Thyroid gland (tissue), 4 donors: ENCODE measurements at places on chromosomes 3 and 15.

- no peak overlapping the region for H3K27ac ChIP-seq
- DNase-seq: no peak
- H3K4me3 ChIP-seq: no peak overlapping the region
- no peaks in the 10 kb centered on the region for H3K27me3 ChIP-seq
- no peaks in the 10 kb centered on the region for H3K4me1 ChIP-seq
Measured at GRCh38 chr3:16721494-16721893, 116.3 kb upstream of the DAZL start.

DNA sequence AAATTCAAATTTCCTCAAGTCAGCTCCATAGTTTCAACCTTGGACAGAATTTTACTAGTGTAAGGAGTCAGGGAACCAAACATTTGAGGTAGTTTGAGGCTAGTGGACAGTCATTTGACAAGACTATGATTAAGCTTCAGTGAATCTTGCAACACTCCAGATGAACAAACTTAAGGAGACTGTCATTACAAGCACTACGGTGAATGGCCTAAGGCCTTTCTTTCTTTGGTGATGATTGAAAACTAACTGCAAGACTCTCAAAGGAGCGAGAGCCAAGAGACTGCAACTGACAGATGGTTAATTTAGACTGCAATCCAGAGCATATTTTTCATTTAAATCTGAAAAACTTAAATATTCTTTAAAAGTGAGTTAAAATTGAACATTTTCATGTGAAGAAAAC, 272.3 kb upstream of the NECTIN3 start:
- H3K4me3 ChIP-seq: no peak overlapping the region
- H3K27ac ChIP-seq: no peak overlapping the region
- H3K36me3 ChIP-seq: no peaks in the 10 kb centered on the region
- no peaks in the 10 kb centered on the region for H3K27me3 ChIP-seq
- DNase-seq: no peak

DNA sequence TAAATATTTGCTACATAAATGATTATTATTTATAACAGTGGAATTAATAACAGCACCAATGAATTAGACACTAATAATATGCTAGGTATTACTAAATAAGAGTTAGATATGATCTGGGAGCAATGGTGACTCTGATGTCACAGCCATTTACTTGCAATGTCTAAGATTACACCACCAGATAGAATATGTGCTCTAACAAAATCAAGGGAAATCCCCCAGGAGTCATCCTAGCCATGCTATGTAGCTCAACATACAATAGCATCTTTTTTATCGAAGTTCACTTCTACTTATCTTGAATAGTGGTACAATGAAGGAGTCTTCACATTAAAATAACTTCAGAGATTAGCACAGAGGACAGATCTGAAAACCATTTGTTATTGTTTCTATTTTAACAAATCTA, 154.0 kb downstream of the FMN1 start:
- no peak overlapping the region for H3K27ac ChIP-seq
- peaks cover 16% of the 10 kb centered on the region for H3K4me1 ChIP-seq
- H3K27me3 ChIP-seq: no peaks in the 10 kb centered on the region
- no peak overlapping the region for H3K4me3 ChIP-seq

DNA sequence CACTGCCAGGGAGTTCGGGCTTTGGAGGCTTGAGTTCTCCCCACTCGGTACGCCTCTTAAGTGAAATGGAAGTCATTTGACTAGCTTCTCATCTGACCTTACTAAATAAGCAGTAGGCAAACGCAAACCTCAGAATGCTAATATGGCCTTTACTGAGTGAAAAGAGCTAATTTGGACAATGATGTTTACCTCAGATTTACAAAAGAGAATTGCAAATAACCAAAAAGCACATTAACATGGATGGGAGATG, 1.6 kb upstream of the RNU6-1 start:
- H3K4me1 ChIP-seq: peaks cover 27% of the 10 kb centered on the region
- no peak overlapping the region for H3K27ac ChIP-seq
- no peaks in the 10 kb centered on the region for H3K27me3 ChIP-seq
- H3K4me3 ChIP-seq: no peak overlapping the region

DNA sequence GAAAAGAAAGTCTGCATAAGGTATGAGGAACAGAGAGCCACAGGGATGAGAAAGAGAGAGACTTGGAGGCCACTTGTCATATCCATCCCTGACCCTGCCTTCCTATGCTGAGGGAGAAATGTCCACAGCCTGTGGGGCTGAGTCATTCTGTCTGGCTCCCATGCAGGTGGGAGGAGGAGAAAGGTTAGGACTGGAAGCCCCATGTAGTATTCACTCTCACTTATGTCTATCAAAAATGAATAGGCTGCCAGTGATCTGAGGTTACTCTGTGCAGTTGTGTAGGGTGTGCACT, 71.3 kb downstream of the RAB11A start:
- H3K36me3 ChIP-seq: no peaks in the 10 kb centered on the region
- H3K4me3 ChIP-seq: no peak overlapping the region
- H3K4me1 ChIP-seq: no peaks in the 10 kb centered on the region

DNA sequence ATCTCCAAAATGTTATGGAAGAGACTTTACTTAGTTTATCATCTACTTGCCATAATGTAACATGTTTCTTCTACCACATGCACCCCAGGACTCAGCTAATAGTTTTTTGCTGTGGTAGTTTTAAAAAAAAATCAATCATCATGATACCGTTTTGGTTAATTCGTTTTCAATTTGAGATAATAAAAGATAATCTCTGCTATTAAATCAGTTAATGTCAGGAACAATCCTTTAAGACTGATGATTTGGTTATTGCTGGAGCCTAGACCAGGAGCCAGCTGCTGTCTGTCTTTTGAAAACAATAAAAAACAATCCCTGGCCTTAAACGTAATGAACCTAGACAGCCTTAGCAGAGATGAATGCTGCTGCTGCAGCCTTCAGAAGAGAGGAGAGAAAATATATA, 403.7 kb downstream of the OXSM start:
- no peak overlapping the region for H3K4me3 ChIP-seq
- no peaks in the 10 kb centered on the region for H3K36me3 ChIP-seq
- H3K4me1 ChIP-seq: no peaks in the 10 kb centered on the region
- H3K27me3 ChIP-seq: no peaks in the 10 kb centered on the region
- no peak overlapping the region for H3K27ac ChIP-seq

DNA sequence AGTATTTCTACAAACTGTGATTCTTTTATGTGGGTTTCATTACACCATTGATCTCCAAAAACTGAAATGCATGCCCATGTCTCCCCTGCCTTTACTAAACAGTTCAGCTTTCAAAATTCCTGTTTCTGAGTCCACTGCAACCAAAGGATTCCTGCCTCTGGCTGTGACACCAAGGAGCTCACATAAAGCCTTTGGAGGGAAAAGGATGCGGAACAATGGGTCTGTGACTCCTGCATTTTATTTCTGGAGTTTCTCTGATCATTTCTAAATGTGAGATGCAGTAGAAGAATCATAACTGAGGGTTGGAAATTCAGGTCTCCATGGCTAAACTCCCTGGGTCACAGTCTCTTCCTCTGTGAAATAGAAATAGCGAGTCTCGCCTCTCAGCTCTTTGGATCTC, 149.5 kb downstream of the MEX3B start:
- no peaks in the 10 kb centered on the region for H3K36me3 ChIP-seq
- no peak overlapping the region for H3K4me3 ChIP-seq
- H3K27ac ChIP-seq: no peak overlapping the region
- H3K4me1 ChIP-seq: no peaks in the 10 kb centered on the region
- no peaks in the 10 kb centered on the region for H3K27me3 ChIP-seq

GRCh38 chr15:29668120-29668602, 154.1 kb downstream of the TJP1 start:
- no peaks in the 10 kb centered on the region for H3K4me1 ChIP-seq
- H3K27ac ChIP-seq: no peak overlapping the region
- H3K27me3 ChIP-seq: no peaks in the 10 kb centered on the region
- DNase-seq: peak; percentile 84

- no peaks in the 10 kb centered on the region for H3K36me3 ChIP-seq
- no peak overlapping the region for H3K27ac ChIP-seq
- H3K27me3 ChIP-seq: no peaks in the 10 kb centered on the region
Measured at GRCh38 chr3:193734737-193735366, 141.8 kb downstream of the OPA1 start.

DNA sequence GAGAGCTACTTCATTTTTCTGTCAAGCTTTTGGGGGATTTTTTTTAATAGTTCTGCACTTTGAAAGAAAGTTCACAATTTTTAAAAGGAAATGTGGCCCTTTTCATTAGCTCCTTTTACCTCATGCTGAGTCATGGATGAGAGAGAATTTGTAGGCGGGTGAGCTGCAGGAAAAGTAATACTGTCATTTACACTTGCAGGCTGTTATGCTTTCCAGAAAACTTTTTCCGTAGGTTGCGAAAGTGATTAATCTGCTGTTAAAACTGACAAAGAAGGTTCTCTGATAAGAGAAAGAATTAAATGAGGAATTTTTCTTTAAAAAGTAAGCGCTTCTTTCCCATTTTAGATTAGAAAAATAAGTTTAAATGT, 430.2 kb downstream of the LPP start:
- no peak overlapping the region for H3K27ac ChIP-seq
- no peaks in the 10 kb centered on the region for H3K4me1 ChIP-seq
- H3K4me3 ChIP-seq: no peak overlapping the region
- DNase-seq: no peak
- no peaks in the 10 kb centered on the region for H3K36me3 ChIP-seq

- H3K4me3 ChIP-seq: no peak overlapping the region
- H3K4me1 ChIP-seq: peaks cover 8% of the 10 kb centered on the region
- H3K27ac ChIP-seq: no peak overlapping the region
- H3K36me3 ChIP-seq: peaks cover 9% of the 10 kb centered on the region
- no peak for DNase-seq
- H3K27me3 ChIP-seq: no peaks in the 10 kb centered on the region
Measured at GRCh38 chr3:161081633-161082032, 23.5 kb downstream of the B3GALNT1 start.

DNA sequence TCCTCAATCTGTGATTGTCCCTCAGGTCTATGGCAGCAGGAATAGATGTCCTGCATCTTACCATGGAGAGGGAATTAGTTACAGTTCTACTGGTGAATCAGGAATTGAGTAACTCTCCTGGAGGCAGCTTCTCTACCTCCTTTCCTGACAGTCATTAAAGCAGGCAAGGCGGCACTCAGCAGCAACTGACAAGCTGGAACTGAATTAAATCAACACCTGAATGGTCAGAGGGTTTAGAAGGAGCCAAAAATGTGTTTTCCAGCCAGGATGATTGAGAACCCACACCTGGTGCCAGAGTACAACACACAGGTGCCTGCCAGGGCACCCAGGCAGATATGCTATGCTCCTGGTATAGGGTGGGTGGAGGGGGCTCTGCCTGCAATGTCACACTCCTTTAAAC, 43.1 kb upstream of the TIPARP start:
- DNase-seq: peak; percentile 85
- H3K27ac ChIP-seq: peak overlapping the region; percentile 58
- H3K4me1 ChIP-seq: peaks cover 68% of the 10 kb centered on the region
- no peaks in the 10 kb centered on the region for H3K27me3 ChIP-seq
- no peaks in the 10 kb centered on the region for H3K36me3 ChIP-seq
- H3K4me3 ChIP-seq: no peak overlapping the region

DNA sequence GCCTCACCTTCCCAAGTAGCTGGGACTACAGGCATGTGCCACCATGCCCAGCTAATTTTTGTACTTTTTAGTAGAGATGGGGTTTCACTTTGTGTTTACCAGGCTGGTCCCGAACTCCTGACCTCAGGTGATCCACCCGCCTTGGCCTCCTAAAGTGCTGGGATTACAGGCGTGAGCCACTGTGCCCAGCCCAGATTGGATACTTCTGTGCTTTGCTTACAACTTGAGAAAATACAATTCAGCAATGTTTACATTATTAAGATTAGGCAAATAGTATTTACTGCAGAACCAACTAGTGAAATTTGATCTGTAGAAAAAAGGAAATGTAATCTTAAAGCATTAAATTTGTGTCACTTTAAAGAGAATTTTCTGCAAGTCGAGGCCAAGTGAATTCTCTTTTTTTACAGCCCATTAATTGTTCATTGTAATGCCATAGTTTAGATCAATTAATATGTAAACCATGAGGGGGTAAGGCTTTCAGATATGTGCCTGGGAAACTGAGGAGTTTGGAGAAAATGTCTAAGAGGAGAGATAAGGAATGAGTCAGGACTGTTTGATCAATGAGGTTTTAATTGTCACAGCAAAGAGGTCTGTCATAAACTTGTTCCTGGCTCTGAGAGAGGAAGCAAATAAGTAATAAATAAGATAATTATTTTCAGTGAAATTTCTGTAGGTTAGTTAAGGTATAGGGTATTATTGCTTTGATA, 15.3 kb downstream of the PYDC2 start:
- no peaks in the 10 kb centered on the region for H3K4me1 ChIP-seq
- H3K4me3 ChIP-seq: no peak overlapping the region
- H3K27me3 ChIP-seq: no peaks in the 10 kb centered on the region

DNA sequence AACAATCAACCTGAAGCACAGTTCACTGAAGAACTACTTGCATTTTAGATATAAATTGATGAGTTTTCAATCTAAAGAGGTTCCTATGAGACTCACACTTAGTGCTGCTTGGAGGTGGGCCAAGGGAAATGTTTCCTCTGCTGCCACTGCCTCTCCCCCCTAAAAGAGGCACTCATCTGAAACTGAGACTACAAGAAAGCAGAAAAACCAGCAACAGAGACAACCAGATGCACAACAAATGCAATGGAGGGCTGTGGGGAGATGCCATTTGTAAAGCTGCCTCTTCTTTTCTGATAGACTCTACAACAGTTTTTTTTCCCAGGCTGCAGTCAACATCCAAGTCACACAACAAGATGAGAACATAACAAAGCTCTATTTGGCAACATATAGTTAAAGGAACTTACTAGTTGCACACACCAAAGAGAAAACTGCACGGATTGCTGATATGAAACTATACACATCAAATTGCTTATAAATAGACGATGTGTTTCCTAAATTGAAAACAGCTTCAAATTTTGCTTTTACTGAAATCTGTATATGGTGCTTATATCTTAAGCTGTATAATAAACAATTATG, 11.0 kb downstream of the TSPAN3 start:
- peaks cover 45% of the 10 kb centered on the region for H3K4me1 ChIP-seq
- DNase-seq: peak; percentile 77
- H3K27ac ChIP-seq: peak overlapping the region; percentile 34
- no peak overlapping the region for H3K4me3 ChIP-seq

DNA sequence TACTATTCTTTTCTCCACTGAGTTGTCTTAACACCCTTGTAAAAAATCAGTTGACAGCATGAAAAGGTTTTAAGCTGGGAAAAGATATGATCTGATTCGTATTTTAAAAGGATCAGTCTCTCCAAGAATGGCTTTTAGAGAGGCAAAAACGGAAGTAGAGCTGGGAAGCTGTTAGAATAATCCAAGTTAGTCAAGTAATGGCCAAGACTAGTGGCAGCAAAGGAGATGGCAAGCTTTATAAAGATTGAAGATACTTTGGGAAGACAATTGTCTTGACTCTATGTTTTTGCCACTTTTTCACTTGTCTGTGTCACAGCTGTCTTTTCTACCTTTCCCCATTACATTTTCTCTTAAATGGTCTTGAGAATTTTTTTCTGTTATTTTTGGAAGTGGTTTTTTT, 243.5 kb upstream of the MANF start:
- DNase-seq: no peak
- no peaks in the 10 kb centered on the region for H3K36me3 ChIP-seq
- no peak overlapping the region for H3K4me3 ChIP-seq
- H3K27me3 ChIP-seq: no peaks in the 10 kb centered on the region
